WERI-Rb-1 (cell line): ENCODE measurements at places on chromosomes 4 and X.

GRCh38 chr4:181908168-181908567 is 335.0 kb upstream of the TENM3 start:
- no peak for DNase-seq

- no peak for DNase-seq
These were observed 523.1 kb downstream of the IQCM start for GRCh38 chr4:149292425-149293007.

GRCh38 chrX:103248553-103248952 is 6.4 kb downstream of the TCEAL8 start:
- DNase-seq = no peak

GRCh38 chr4:7777871-7778509 is 161.7 kb downstream of the AFAP1 start:
- DNase-seq = no peak

DNA sequence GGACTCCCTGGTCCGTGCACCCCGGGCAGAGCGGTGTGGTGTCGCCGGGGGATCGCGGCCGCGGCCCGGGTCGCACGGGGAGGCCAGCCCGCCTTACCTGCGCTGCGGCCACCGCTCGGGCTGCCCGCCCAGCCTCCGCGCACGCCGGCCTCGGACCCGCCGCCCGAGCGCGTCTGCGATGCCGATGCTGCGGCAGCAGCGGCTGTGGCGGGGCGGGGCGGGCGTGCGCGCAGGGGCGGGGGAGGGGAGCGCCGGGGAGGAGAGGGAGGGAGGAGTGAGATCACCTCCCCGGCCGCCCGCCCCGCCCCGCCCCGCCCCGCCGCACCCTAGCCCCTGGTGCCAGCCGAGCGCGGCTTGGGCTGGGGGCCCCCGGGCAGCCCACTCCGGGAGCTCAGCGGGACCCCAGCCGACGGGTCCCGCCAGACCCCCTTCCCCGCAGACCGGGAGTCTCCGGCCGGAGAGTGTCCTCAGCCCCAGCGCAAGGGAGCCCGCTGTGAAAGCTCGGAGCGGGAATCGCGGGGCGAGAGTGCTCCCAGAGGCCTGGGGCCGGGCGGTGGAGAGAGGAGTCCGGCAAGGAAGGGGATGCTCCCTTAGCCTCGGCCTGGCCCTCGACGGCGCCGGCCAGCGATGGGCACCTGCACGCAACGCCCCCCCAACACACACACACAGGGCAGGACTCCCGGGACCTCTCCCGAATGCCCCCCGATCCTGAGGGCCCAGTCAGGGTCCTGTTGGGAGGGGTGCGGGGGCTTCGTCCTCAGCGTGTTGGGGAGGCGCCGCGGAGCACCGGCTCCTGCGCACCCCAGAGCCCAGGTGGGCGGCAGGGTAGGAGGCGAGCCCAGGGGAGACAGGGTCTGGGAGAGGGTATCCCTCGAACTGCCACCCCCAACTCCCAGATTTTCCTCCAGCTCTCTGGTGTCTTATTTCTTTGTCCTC is at the start of gene L1CAM:
Gene L1CAM (minus strand): TSS at position 206 of the 936 bp plus-strand sequence. CDS start 10,337 bp downstream, outside the sequence.
- no peak for DNase-seq

- no peak for DNase-seq
These were observed 44.6 kb downstream of the IL13RA1 start for GRCh38 chrX:118772051-118772450.

GRCh38 chr4:6829086-6829485 is 46.6 kb downstream of the KIAA0232 start:
- no peak for DNase-seq

GRCh38 chr4:99029018-99029735 is 33.7 kb downstream of the METAP1 start:
- DNase-seq = no peak

- DNase-seq = no peak
These were observed 34.0 kb upstream of the NR0B1 start for GRCh38 chrX:30343206-30343605.

DNA sequence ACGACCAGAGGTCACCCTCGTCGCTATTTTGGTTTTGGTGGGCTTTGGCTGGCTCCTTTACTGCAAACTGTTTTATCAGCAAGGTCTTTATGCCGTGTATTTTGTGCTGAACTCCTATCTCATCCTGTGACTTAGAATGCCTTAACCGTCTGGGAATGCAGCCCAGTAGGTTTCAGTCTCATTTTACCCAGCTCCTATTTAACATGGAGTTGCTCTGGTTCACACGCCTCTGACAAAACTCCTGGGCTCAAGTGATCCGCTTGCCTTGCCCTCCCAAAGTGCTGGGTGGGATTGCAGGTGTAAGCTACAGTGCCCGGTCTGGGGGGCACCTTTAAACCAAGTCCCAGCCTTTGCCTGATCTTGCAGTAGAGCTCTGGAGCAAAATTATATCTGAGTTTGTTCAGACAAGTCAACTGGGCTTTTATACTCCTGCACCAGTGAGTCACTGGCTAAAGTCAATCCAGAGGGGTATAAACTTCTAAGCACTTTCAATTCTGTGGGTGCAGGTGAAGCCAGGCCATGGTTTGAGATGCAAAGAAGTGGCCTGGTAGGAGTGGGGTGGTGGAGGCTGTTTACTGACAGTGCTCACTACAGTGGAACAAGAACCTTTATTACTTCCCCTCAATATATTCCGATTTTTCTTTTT is 50.2 kb downstream of the MGST2 start:
- no peak for DNase-seq

GRCh38 chr4:141797966-141798365 is 161.6 kb downstream of the IL15 start:
- DNase-seq = no peak

GRCh38 chr4:76585897-76586360 is 150.9 kb downstream of the SHROOM3 start:
- DNase-seq = no peak

DNA sequence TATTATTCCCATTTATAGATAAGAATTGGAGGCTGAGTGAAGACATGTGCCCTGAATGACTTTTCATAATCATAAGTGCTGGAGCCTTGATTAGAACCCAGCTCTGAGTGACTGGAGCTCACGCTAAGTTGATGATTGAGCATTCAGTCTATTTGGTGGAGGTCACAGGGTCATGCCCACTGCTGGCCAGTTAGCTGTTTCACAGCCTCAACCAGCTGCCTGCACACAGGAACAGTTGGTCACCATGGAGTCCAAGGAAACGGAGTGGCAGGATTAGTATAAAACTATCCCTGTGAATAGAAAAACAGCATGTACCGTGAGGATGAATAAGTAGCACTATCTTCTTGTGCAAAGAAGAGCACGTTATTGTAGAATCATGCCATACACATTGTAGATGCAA is 1.0 kb upstream of the C4orf54 start:
- DNase-seq = no peak

- peak; percentile 83 for DNase-seq
These were observed 2.9 kb upstream of the FTSJ1 start for GRCh38 chrX:48472851-48473703.

- no peak for DNase-seq
These were observed 283.6 kb upstream of the CTSO start for GRCh38 chr4:156237231-156237630.

DNA sequence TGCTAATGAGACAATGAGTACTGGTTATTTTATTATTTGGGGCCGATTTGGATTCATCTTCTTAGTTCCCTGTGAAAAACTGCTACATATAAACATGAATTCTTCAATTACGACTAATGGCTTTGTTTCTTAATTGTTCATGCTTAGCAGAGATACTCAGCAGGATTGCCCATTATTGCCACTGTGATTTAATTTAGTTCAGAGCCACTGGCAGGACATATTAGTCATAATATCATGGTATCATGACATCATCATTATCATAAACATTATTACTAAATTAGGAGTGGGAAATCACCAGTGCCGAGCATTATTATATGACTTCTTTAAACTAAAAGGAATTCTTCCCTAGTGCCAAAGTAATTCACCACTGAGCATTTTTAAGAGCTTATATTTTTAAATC is 201.4 kb downstream of the SPOCK3 start:
- no peak for DNase-seq

DNA sequence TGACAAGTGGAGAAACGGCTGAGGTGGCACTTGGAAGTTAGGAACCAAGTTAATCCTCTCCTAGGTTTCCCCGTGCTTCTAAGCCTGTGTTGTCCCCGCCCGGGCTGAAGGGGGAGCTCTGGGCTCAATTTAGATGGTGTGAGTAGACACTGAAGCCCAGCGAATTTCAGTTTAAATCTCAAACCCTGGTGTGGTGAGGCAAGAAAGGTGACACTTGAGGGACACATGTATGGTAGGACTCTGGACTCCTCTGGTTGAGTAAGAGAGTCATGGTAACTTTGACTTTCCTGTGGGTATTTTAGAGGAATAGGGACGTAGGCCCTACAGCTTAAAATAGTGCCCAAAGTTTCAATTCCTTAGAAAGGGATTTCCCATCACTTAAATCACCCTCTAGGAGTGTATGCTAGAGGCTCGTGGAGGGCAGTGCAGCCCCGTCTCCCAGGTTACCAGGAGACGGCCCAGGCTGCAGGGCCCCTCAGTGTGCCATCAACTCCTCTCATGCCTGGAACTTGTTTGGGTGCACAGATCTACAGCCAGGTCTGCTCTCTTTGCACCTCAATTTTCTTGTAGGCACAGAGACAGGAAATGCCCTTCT is 24.0 kb downstream of the HAND2 start:
- peak; percentile 87 for DNase-seq

GRCh38 chr4:94525993-94526728 is 74.4 kb downstream of the PDLIM5 start:
- DNase-seq = no peak

DNA sequence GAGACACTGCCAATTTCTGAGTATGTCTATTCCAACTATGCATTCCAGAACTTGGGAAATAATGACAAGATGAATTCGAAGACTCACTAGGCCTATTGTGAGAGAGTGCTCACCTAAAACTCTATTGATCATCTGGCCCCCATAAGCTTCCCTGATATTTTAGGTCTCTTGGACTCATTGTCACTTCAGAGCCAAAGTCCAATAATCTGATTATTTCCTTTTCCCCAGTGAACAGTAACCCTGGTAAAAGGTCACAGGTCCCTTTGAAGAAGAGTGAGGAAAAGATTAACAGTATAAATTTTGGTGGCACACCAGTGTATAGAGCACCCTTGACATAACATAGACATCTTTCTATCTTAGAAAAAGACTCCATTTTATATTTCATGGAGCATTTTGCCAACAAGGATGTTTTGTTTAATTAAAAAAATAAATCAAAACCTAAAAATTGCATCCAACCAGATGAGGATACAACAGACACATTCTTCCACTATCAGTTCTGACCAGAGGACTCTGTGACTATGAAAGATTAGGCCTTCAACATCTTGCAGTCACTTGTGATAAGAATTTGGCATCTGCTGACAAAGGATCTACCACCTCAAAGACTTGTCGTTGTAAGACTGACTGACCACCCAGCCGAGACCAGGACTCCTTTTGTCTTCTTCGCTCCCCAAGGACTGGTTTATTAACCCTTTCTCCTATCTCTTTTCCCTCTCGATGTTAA is 191.9 kb downstream of the MAB21L2 start:
- DNase-seq = no peak

DNA sequence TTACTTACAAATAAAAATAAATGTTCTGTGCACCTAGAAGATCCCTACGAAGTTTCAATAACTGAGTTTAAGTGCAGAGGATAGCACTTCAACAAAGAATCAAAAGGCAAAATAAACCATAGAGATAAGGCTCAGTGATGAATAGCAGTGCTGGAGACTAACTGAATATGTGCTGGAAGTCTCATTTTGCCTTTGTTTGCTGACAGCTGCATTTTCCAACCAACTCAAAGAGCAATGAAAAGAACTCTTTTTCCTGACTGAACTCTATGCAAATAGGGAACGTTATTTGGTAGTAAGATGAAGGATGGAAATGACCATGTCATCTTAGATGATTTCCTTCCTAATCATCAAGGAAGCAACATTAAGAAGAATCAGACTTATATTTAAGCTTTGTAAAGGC is 32.7 kb upstream of the ADH7 start:
- no peak for DNase-seq

GRCh38 chrX:39456894-39457604 is 640.7 kb downstream of the BCOR start:
- no peak for DNase-seq

GRCh38 chr4:14552119-14552518 is 450.2 kb upstream of the CPEB2 start:
- no peak for DNase-seq

- DNase-seq = no peak
These were observed 34.6 kb upstream of the WDR1 start for GRCh38 chr4:10151182-10151581.

- no peak for DNase-seq
These were observed 10.4 kb downstream of the PAQR3 start for GRCh38 chr4:78928835-78929234.

DNA sequence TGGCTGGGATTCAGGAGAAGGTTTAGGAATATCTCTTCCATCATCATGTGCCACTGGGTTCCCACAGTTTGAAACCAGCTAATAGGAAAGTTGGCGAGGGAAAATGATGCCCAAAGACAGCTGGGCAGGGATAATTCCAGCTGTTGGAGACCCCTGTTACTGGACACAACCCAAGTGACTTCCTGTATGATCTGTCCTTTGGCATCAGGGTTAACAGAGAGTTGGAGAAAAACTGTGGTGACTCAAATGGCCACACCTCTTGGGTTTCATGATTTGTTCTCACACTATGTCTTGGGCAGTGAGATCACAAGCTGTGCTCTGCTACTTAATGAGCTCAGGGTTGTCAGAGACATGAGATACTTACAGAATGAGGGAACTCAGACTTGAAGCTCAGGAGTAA is 3.8 kb downstream of the FGF16 start:
- DNase-seq = no peak

- DNase-seq = no peak
These were observed 22.7 kb downstream of the MAGEA4 start for GRCh38 chrX:151935358-151935757.

GRCh38 chrX:118724775-118725174 is 2.6 kb upstream of the IL13RA1 start:
- DNase-seq = no peak

DNA sequence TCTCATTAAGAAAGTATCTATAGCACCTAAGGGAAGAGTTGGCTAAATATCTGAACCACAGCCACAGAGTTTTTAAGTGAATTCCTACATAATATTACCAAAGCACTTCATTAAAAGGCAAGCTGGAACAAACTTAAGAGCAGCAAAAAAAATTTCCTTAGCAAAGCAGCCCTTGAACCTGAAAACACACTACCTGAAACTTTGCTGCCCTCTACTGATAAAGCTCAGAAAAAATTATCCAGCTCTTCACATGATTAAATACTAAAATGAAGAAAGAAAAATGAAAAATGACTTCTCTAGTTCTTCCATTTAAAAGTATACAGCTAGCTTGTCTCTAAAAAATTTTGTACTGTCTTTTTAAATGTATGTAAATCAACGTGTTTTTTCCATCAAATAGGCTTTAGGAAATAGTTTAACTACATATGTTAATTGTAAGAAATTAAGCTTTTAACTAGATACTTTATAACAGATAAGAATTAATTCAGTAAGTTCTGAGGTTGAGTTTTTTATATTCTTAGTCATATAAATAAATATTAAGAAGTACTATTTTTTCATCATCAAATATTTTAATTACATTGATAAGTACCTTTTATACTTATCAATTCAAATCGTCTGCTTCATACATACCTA is 156.1 kb downstream of the STPG2 start:
- no peak for DNase-seq

DNA sequence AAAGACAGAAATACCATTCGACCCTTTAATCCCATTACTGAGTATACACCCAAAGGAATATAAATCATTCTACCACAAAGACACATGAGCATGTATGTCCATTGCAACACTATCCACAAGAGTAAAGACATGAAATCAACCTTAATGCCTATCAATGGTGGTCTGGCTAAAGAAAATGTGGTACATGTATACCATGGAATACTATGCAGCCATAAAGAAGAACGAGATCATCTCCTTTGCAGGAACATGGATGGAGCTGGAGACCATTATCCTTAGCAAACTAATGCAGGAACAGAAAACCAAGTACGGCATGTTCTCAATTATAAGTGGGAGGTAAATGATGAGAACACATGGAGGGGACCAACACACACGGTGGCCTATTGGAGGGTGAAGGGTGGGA is 7.9 kb downstream of the SCLT1 start:
- DNase-seq = no peak
